ENCODE measurements at places on chromosomes 2 and 18.

DNA sequence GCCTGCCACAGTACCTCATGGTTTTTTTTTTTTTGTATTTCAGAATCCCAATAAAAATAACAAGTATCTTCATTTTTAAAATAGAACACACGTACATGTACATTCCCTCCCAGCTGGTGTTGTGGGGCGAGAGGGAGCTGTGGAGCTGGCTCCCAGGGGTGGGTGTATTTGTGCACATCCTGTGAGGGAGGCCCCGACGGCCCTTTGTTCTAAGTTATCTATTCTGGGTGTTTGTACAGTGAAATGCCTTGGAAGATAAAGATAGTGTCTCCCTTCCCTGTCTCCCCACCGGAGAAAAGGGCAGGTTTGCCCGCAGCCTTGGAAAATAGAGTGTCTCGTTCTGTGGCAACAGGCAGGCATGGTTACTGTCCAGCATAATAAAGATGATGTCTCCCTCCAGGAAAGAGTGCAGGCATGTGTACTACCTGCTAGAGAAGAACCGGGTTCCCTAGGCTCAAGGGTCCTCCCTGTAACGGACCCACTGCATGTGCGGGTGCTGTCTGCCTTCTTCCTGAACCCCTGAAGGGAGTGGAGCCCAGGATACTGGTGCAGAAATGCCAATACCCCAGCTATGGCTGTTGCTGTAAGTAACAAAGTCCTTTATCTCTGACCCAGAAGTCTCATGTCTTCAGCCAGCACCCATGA is 12.1 kb upstream of the ALLC start:
- DNase-seq: no peak

- DNase-seq: peak; percentile 28
Measured at GRCh38 chr2:56287974-56288373, 104.2 kb downstream of the CCDC85A start.

- DNase-seq: no peak
Measured at GRCh38 chr2:128638341-128639119, 319.9 kb upstream of the HS6ST1 start.

DNA sequence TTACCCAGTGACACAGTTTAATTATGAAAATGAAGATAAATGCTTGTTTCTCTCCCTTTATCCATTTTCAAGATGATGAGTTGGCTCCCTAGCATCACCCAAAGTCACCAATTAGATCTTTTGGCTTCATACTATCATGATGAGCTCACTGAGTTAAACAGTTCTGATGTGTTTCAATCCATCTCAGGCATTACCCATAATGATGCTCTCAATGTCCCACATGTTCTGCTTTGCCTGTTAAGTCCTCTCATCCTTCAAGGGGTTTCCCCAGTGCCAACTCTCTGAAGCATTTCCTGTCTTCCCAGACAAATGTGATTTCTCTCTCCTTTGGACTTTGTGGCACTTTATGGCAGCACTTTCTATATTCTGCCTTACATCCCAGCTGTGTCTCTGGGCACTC is 92.6 kb downstream of the EPB41L3 start:
- DNase-seq: no peak

- no peak for DNase-seq
Measured at GRCh38 chr2:103616891-103617290, 855.1 kb downstream of the TMEM182 start.
